ENCODE measurements at places on chromosomes 1 and 21. TPM values are rescaled to one million over a fixed set of nuclear protein-coding genes. Genes with fewer than 3 reads are reported as not detected.

DNA sequence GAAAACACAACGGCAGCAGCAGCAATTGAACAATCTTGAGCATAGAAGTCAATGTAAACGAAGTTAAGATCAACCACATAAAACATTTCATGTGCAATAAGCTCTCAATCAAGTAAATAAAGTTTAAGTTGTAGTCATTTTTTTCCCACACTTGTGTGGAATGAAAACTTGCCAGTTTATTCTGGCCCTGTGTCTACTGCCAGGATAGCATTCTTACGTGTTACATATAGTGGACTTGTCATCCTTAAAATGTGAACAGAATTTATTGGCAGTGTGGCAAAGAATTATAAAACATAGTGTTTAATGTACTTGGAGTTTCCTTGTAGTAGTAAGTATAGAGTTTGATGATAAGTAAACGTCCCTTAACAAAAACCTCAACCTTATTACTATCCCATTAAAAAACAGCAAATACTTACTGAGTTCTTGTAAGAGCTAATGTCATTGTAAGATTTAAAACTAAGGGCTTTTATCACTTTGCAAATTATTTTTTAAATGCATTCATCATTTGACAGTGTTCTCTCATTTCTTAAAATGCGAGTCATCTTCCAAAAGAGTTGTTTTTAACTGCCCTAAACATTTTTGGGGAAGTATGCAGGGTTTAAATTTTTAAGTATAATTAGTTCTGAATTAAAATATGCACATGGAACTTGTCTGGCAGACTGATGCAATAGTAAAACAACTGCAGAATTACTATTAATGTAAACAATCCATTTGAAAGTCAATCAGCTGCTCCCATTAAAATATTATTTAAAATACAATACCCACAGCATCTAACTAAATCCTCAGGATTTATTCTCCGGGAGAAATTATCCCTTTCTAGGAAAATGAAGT is 7.9 kb downstream of the COX20 start:
- H3K27me3 ChIP-seq = no peaks in the 10 kb centered on the region
- no peaks in the 10 kb centered on the region for H3K36me3 ChIP-seq
- no peak overlapping the region for H3K27ac ChIP-seq
- no peak overlapping the region for H3K4me3 ChIP-seq
- no peak for DNase-seq

GRCh38 chr1:46221749-46222148 is 18.6 kb downstream of the LURAP1 start:
- H3K4me3 ChIP-seq = no peak overlapping the region
- no peaks in the 10 kb centered on the region for H3K4me1 ChIP-seq
- no peak for DNase-seq
- H3K27me3 ChIP-seq = no peaks in the 10 kb centered on the region
- H3K27ac ChIP-seq = no peak overlapping the region
- no peaks in the 10 kb centered on the region for H3K36me3 ChIP-seq

GRCh38 chr1:74180490-74180889 is 17.5 kb downstream of the LRRIQ3 start:
- no peak for DNase-seq
- H3K4me1 ChIP-seq = no peaks in the 10 kb centered on the region
- H3K4me3 ChIP-seq = no peak overlapping the region

DNA sequence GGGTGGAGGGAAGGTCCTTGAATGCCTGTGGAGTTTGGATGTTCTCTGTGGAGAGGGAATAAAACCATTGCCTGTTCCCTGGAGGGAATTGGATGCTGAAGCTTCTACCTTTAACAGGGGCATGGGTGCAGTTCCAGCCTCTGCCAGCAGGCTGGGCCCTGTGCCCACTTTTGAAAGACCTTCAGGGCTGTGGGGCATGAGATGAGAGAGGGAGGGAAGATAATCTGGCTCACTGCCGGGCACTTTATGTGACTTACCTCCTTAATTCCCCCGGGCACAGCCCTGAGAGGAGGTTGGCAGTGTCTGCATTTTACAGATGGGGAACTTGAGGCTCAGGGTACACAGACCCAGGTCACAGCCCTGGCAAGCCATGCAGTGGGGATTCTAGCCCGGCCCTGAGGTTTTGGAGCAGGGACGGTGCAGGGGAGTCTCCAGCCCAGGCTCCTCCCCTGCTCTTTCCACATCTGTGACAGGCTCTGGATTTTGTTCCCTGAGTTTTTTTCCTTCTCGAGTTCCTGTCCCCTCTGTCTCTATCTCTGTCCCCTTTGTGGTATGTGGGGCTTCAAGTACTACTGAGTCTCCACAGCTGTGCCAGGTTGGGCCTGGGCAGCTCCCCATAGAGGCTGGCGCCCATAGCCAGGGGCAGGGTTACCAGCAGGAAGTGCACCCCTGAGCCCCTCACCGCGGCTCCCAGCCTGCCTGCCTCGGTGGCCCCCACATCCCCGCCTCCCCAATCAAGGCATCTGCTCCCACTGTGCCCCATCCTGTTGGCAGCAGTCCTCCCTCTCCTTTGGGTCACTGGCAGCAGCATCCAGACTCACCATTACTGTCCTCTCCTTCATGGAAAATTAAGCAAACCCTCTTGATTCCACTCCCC is 14.0 kb upstream of the THEMIS2 start:
- no peaks in the 10 kb centered on the region for H3K36me3 ChIP-seq
- H3K27ac ChIP-seq = no peak overlapping the region
- H3K4me3 ChIP-seq = no peak overlapping the region
- no peaks in the 10 kb centered on the region for H3K27me3 ChIP-seq
- H3K4me1 ChIP-seq = no peaks in the 10 kb centered on the region
- DNase-seq = peak; percentile 79

- no peaks in the 10 kb centered on the region for H3K27me3 ChIP-seq
- H3K27ac ChIP-seq = no peak overlapping the region
- DNase-seq = peak; percentile 36
- H3K4me3 ChIP-seq = no peak overlapping the region
- no peaks in the 10 kb centered on the region for H3K4me1 ChIP-seq
Observed at GRCh38 chr1:162678439-162678838, 46.2 kb downstream of the DDR2 start.

CD48 gene
- total RNA-seq = 4.7 TPM

EXO1 gene
- 0.36 TPM for total RNA-seq
